Cortex of kidney (tissue), 1 donor: ENCODE measurements at places on chromosomes 5 and 9.

DNA sequence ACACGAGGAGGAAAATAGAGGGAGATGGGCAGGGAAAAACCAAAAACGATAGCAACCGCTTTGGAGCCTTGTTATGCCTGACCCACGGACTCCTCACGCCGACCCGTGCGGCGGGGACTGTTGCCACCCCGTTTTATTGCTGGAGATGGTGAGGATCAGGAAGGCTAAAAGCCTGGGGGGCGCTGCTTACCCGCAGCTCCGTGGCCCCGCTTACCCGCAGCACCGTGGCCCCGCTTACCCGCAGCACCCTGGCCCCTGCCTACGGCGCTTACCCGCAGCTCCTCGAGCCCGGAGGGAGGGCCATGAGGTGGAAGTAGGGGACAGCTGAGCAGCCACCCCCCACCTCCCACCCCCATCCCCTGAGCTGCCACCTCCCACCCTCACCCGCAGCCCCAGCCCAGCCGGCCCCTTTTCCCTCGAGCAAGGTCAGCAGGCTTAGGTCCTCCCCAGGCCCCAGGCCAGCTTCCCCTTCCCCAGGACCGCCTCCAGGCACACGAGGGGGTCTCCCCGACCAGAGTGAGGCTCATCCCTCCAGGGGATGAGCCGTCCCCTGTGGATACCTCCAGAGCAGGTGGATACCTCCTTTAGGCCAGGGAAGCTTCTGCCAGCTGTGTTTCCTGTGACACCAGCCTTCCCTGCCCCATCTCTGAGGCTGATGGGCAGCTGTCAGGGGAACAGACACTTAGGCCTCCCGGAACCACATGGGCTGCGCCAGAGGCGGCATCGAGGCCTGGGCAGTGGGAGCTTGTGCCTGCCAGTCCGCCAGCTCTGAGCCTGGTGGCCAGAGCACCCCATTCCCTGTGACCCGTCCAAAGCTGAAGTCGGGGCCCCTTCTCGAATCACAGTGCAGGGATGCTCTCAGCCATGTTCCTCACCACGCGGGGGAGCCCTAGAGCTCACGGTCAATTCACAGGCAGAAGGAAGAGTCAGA, 92.3 kb downstream of the LMX1B start:
- no peak for DNase-seq

DNA sequence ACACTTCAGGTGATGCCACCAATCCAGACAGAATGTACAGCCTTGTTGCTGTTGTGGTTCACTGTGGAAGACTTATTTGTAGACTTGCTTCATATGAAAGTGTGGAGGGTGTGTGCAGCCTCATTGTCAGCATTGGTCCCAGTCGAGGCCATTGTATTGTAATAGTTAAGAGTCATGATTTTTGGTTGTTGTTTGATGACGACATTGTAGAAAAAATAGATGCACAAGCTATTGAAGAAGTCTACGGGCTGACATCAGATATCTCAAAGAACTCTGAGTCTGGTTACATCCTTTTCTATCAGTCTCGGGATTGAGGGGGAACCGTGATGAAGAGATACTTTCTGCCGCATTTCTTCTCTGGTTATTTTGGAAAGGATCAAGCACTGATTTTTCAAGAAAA, 56.4 kb upstream of the TLX3 start:
- DNase-seq, result no peak

DNA sequence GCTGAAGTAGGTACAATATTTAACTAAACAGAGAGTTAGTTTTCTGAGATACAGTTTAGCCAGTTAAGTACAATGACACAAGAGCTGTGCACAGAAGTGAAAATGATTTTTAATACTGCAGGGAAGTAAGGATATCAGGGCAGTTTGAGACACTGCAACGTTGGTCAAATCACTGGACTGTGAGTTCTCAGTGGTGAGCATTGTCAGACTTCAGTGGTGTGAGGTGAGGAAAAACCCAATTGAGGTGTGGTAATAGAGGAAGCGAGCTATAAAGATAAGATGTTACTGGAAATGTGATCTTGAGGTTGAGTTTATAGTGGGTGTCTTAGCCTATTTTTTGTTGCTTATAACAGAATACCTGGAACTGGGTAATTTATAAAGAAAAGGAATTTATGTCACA, 12.8 kb upstream of the FBXL7 start:
- DNase-seq, result no peak

DNA sequence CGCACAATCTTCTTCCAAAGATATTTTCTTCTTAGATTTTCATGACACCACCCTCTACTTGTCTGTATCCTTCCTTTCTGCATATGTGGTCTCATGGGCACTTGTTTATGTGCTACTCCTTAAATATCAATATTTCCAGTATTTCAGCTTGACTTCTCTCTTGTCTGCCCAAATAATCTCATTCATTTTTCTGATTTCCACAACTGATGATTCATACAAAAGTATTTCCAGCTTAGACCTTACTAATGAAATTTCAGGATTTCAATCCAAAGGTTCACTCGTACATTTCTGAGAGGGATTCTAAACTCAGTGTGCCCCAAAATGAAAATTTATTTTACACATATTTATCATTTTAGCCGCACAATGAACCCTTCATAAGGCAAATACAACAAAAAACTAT, 928.9 kb upstream of the C9orf72 start:
- no peak for DNase-seq

DNA sequence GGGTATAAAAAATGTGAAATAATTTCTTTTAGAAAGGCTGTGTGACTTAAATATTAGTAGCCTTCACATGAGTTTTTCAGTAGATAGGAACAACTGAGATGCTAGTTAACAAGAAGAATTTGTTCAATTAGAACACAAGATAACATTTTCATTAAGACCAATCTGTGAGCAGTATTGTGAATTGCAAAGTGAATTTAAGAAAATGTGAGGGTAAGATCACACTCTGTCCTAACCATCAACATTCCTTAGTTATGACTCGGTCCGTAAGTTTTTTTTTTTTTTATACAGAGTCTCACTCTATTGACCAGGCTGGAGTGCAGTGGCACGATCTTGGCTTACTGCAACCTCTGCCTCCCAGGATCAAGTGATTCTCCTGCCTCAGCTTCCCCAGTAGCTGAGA, 180.2 kb upstream of the EGFLAM start:
- DNase-seq, result no peak

- DNase-seq, result no peak
Observed at GRCh38 chr9:98989036-98990000, 45.6 kb downstream of the COL15A1 start.

GRCh38 chr5:36944607-36945225, 68.1 kb downstream of the NIPBL start:
- DNase-seq, result no peak

- DNase-seq, result no peak
Observed at GRCh38 chr5:138212828-138213160, 329 bp downstream of the CDC23 start.

GRCh38 chr9:135502873-135503321, 2.4 kb downstream of the MRPS2 start:
- no peak for DNase-seq

GRCh38 chr9:120344230-120344629, 235.7 kb downstream of the CDK5RAP2 start:
- no peak for DNase-seq

GRCh38 chr5:54313311-54314270, 3.2 kb upstream of the ARL15 start:
- DNase-seq, result no peak
